ENCODE measurements at places on chromosomes 13 and 19.
A peak's percentile ranks its signal among the peaks of the same experiment; 100 is the strongest.

DNA sequence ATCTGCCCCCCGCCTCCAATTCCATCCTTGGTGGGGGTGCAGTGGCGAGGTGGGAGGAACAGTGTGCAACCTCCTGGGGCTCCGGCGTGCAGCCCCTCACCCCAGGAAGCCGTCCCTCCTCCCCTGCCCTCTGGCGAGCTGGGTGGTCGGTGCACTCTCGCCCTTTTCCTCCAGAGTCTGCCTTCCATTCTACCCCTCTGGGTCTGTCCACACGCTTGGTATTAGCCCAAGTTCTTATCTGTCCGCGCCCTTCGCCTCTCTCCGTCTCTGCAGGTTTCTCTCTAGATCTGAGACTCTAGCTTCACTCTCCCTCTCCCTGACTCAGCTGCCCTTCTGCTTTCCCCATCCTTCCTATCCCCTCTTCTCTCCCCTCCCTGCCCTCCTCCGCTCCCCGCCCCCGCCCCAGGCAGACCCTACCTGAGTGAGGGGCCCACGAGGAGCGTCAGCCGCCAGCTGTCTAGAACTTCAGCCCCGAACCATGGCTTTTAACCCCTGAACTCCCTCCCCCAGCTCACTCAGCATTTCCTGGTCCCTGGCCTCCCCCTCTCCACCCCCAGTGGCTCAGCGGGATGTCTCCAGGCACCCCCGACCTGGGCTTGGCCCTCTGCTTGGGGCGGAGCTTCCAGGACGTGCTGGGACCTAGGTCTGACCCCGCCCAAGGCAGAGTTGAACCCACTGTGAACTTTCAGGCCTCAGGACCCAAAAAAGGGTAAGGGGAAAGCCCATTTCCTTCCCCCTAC is 499 bp upstream of the KLK13 start:
- no peak for DNase-seq

DNA sequence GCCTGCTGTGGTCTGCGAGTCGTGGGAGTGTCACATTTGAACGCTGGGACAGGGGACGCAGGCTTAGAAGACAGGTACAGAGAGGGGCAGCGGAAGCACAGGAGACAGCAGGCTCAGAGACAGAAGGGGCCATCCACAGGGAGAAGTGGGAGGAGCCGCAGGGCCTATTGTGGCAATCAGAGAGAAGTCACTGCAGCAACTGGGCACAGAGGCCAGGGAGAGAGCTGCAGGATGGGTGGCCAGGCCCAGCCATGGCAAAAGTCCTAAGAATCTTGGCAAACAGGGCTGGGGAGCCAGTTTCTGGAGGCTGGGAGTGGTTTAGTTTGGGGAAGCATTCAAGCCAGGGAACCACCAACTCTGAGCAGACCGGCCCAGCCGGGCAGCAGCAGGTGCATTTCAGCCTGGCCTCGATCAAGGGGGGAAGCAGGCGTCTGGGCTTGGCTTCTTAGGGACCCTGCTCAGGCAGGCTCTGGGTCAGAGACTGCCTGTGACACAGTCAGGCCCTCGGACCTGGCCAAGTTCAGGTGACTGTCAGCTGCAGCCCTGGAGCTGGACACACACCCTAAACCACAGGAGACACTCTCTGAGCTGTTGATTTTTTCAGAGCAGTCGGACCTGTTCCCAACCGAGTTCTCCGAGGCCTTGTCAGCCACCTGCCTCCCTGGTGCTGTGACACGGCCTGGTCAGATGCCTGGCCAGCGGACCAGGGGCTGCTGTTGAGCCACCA is 11.8 kb downstream of the SH3GL1 start:
- DNase-seq = no peak

GRCh38 chr19:35357867-35358573 is at the start of gene FFAR3:
FFAR3 (plus strand) TSS chr19:35358460; CDS start chr19:35358891, 431 bp downstream.
- DNase-seq = no peak

GRCh38 chr13:30181888-30182651 is 125.3 kb downstream of the KATNAL1 start:
- no peak for DNase-seq

DNA sequence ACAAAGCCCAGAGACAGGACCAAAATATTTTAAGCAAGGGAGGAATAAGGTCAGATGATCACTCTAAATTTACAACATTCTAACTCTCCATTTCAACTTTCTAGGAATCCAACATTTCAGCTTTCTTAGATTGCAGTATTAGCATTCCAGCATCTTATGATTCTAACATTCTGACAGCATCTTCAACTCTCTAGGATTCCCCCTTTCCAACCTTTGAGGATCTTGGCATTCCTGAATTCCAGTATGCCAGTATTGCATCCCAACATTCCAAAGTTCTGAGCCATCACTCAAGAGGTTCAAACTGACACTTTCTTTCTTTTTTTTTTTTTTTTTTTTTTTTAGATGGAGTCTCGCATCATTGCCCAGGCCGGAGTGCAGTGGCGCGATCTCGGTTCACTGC is 13.8 kb downstream of the TGFB1 start:
- no peak for DNase-seq

GRCh38 chr19:17148130-17148529 is 67.0 kb upstream of the USE1 start:
- no peak for DNase-seq

DNA sequence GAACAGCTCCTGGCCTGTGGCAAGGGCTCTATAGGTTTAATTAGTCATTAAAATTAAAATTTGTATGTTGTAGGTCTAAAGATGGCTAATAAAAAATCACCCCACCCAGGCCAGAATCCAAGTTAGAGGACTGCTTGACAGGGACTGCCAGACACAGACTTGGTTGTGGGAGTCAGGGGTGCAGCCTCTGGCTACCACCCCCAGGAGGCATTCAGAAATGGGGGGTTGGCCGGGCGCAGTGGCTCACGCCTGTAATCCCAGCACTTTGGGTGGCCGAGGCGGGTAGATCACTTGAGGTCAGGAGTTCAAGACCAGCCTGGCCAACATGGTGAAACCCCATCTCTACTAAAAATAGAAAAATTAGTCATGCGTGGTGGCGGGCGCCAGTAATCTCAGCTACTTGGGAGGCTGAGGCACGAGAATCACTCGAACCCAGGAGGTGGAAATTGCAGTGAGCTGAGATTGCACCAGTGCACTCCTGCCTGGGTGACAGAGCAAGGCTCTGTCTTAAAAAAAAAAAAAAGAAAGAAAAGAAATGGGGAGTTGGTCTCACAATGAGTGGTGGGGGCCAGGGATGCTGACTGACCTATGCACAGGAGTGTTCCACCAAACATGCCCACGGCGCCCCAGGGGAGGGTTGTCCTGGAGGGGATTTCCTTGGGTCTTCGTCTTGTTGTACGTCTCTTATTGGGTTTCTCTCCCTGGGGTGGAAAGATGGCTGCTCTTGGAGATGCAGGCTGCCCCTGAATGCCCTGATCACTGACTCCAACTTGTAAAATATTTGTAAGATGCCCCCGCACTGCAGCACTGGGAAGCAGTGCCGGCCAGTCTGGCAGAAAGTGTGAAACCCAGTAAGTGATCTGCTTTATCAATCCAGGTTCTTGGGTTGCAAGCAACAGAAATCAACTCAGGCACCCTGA is 68.8 kb downstream of the SIPA1L3 start:
- no peak for DNase-seq

- no peak for DNase-seq
Measured at GRCh38 chr13:98775844-98776598, 23.5 kb upstream of the SLC15A1 start.

DNA sequence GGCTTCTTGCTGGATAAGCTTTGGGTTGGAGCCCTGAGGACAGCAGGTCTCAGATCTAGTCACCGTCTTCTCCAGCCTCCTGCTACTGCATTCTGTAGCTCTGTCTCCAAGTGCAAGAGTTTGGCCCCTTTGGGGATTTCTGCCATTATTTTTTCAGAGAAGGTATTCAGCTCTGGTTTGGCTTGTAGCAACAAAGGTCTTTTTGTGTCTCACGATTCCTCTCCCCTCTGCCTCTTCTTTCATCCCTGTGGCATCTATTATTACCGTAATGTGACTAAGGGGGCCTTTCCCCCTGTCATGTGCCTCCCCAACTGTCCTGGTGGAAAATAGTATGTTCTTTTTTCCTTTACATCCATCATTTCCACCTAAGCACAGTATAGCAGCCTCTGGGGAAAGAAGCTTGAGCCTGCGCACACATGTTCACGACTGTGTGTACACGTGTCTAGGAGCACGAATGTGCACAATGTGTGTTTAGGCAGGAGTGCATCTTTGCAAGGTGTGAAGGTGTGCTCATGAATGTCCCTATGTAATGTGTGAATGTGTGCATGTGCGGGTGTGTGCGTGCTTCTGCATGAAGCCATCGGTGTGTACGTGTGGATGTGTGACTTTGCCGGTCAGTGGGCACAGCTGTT is 273.9 kb downstream of the ZNF536 start:
- no peak for DNase-seq

DNA sequence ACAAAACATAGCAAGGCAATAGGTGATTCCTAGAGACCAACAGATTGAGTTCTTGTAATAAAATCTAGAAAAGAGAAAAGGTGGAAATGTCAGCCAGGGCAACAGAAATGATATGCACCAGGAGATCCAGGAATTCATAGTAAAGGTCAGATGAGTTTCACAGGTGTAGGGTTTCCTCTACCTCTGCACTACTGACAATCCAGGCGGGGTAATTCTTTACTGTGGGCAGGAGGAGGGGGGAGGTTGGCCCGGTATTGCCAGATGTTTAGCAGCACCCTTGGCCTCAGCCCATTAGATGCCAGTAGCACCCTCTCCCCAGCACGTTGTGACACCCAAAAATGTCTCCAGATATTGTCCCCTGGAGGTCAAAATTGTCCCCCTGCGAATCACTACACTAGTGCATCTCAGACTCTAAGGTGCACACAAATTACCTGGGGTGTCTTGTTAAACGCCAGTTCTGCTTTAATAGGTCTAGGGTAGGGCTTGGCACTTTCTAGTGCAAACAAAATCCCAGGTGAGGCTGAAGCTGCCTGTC is 3.5 kb upstream of the UBAC2 start:
- no peak for DNase-seq

- DNase-seq = no peak
Measured at GRCh38 chr19:1577929-1578618, 9.9 kb upstream of the MEX3D start.

GRCh38 chr13:106528718-106529414 is 6.6 kb downstream of the EFNB2 start:
- DNase-seq = no peak

GRCh38 chr19:362683-363082 is 18.1 kb upstream of the MIER2 start:
- DNase-seq = no peak

GRCh38 chr13:27309401-27309958 is 38.9 kb downstream of the RASL11A start:
- no peak for DNase-seq

DNA sequence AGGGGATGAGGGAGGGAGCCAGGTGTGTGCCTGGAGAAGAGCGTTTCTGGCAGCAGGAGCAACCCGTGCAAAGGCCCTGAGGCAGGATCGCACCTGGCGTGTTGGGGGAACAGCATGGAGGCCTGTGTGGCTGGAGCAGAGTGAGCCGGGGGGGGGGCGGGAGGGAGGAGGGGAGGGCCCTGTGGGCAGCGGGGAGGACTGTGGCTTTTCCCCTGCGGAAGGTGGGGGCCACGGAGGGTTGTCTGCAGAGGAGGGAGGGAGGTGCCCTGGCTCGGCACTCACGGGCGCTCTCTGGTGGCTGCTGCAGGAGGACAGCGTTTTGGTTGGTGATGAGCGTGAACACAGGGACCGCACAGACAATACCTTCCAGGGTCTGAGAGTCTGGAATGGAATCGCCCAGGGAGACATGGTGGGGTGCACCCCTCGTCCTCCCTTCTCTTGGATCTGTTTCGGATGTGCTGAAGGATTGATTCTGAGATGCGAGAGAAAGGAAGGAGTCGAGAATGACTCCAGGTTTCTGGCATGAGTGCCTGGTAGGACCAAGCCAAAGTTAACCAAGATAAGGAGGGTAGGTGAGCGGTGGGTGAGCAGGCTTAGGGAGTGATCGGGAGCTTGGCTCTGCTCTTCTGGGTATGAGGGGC is 6.5 kb downstream of the RAB11B start:
- DNase-seq = peak; percentile 56

- DNase-seq = no peak
Measured at GRCh38 chr19:12974301-12975220, 5.2 kb downstream of the DAND5 start.

DNA sequence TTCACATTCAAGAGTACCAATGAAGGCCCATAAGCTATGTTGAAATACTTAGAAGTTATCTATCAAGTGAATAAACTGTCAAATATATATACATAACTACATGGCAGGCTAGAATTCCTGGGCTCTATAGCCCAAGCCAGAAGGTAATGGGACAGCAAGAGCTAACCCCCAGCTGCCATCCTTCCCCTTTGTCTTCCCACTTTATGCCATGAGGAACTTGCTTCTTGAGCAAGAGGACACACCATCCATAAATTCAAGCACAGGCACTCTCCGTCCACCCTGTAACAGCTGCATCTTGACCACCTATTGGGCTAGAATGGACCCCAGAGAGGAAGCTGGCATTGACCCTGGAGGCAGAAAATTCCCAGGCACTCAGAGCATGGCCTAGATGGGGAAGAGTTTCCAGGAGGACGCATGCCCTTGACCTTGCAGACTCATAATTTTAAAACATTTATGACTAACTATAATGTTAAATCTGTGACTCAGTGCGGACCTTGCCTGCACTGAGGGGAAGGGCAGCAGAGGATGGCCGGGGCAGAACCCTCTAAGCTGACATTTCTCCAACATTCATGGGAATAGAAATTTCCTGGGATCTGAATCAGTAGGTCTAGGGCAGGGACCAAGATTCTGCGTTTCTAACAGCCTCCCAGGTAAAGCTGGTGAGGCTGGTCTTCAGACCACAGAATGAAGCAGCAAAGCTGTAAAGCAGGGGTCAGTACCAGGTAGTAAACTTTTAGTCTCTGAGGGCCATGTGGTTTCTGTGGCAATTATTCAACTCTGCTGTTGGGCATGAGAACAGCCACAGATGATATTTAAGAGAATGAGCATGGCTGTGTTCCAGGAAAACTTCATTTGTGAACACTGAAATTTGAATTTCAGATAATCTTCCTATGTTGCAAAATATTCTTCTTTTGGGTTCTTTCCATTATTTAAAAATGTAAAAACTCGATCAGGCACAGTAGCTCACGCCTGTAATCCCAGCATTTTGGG is 71.4 kb upstream of the CLDN10 start:
- no peak for DNase-seq

- no peak for DNase-seq
Measured at GRCh38 chr13:57665481-57665880, 33.9 kb downstream of the PCDH17 start.
